Cerebellar nuclear complex (tissue), 1 donor: ENCODE measurements at places on chromosomes 4 and X.

DNA sequence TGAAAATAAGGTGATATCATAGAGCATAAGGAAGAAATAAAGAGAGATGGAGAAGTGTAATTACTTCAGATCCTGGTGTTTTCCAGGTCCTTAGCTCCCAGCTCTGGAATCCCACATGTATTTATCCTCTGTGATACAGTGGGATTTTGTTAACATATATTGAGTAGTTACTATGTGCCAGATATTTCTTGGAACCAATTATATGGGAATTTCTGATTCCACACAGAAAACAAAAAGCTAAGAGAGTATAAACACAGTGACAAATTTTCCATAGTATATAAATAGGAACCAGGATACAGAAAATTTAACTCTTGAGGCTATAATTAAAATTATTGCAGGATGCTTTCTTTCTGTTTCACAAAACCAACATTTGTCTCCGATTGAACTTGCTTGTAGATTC is 1067.5 kb downstream of the PCDH7 start:
- DNase-seq, result no peak

DNA sequence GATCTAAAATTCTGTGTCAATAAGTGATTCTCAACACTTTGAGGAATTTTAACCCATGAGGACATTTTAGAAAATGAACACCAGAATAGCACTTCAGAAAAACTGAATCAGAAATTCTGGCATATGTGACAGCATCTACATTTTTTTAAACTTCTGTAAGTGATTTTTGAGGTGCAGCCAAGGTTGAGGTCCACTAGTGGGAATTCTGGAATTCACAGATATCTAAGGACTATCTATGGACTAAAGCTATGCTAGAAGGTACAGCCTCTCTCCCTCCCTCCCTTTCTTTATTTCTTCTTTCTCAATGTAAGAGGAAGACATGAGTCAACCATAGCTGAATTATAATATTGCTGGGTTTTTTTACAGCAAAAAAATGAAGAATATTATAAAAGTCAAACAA is 508.2 kb upstream of the ATOH1 start:
- DNase-seq, result no peak

- no peak for DNase-seq
Measured at GRCh38 chr4:62030958-62031357, 830.8 kb downstream of the ADGRL3 start.

DNA sequence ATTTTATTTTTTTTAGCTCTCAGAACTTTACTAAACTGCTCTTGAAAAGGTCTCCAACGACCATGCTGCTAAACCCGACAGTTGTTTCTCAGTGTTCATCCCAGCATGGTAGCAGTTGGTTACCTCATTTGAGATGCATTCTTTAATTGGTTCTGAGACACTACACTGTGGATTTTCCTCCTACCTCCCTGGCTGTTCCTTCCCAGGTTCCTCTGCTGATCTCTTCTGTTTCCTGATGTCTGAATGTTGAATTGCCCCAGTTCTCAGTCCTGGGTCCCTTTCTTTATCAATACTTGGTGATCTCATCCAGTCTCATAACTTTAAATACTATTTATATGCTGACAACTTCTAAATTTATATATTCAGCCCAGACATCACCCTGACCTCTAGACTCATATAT is 19.1 kb upstream of the TMEM165 start:
- DNase-seq, result no peak

DNA sequence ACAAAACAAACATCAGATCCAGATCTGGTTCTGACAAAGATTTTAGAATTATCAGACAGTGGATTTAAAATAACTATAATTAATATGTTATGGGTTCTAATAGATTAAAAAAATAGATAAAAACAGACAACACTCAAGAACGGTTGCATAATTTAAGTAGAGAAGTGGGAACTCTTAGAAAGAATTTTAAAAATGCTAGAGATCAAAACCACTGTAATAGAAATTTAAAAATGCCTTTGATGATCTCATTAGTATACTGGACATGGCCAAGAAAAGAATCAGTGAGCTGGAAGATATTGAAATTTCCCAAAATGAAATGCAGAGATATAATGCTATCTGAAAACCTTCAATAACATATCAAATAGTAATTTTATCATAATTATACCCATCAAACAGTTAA is 28.3 kb upstream of the DYNLT3 start:
- DNase-seq, result no peak

GRCh38 chr4:122733787-122734120 is 1.2 kb downstream of the BBS12 start:
- DNase-seq, result no peak

DNA sequence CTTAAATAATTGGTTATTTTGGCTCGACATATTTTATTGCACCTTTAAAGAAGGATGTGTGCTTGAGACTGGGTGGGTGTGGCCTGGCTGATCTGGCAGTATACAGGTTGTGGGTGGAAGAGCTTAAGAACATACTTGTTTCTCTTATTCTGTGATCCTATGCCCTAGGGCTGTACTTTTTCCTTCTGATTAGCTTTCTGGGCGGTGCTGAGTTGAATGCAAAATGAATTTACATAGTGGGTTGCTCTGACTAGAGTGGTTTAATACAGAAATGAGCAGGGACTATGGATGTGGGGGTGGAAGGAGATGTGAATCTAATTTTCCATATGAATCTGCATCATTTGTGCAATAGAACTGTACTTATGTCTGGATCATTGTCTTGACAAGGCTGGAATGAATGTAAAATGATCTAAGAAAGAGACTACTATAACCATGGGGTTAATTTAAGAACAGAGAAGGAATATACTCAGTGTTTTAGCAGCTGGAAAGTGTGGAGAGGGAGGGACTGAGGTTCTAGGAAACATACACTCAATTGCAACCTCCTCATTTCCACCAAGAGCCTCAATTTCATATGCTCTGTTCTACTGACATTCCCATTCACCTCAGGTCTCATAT is 73.7 kb downstream of the RLIM start:
- DNase-seq, result no peak

GRCh38 chr4:168441412-168441811 is 38.9 kb downstream of the DDX60L start:
- no peak for DNase-seq

DNA sequence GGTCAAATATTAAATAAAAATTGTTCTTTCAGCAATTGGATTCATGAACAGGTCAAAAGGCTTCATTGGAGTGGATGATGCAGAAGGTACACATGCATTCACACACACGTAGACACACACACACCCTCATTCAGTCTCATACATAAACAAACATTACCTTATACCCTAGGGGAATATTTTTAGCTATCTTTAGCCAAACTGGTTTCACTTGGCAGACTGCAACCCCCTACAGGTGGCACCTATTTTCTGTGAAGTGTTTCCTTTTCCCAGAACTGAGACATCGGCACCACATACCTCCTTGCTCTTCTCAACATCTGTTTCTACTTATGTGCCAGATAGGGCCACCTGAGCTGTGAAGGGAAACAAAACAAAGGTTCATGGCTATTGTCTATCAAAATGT is 18.5 kb upstream of the KDR start:
- DNase-seq, result no peak

DNA sequence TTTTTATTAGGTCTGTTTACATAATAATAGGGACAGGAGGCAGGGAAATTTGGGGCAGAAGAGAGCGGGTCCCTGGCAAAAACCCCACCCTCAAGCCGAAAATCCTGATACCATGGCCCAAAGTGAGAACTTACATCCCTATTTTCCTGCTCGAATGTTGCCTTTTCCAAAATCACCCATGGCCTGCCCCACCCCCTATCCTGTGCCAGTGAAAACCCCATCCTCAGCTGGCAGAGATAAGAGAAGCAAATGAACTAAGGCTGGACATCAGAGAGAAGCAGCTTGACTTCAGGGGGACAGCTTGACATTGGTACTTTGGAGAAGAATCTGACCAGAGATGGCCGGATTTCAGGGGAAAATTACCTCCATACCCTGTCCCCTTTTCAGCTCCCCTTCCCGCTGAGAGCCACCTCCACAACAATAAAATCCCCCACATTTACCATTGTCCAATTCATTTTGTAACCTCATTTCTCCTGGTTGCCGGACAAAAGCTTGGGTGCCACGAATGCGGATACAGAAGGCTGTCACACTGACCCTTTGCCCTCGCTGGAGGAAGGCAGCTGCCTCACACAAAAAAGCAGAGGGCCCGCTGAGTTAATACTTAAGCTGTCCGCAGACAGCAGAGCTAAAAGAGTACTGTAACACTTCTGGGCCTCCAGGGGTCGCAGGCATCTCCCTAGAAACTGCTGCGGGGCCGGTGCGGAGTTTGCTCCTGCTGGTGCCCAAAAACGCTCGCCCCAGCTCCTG is 196.2 kb downstream of the SNCA start:
- no peak for DNase-seq

GRCh38 chrX:143363419-143363818 is 153.9 kb downstream of the SPANXN3 start:
- DNase-seq, result no peak

- no peak for DNase-seq
Measured at GRCh38 chr4:142242156-142242555, 603.9 kb downstream of the INPP4B start.

GRCh38 chr4:30617836-30618235 is 102.3 kb upstream of the PCDH7 start:
- DNase-seq, result no peak

DNA sequence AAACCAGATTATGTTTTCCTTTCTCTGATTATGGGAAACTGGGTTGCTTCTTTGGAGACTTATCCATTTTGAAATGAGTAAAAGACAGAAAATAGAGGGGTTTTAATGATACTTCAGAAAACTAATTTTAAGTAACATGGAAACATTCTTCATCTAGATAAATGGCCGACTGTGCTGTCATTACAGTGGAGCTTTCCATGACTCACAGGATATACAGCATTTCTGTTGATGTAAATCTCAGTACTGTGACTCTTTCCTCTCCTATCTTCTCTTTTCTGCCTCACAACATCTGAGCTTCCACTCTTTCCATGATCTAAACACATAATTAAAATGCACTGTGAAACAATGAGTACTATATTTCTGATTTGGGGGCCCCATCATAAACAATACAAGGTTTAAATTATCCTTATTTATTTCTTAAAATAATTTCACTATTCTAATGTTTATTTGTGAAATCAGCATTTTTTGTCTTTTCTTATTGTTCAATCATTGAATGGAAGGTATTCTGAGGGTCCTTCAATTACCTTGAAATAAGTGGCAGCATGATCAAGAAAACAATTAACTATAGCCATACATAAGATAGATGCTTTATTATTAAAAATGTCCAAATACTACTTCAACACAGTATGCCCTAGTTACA is 19.3 kb downstream of the SEC24D start:
- no peak for DNase-seq

- no peak for DNase-seq
Measured at GRCh38 chr4:72817012-72817411, 248.0 kb upstream of the ADAMTS3 start.

DNA sequence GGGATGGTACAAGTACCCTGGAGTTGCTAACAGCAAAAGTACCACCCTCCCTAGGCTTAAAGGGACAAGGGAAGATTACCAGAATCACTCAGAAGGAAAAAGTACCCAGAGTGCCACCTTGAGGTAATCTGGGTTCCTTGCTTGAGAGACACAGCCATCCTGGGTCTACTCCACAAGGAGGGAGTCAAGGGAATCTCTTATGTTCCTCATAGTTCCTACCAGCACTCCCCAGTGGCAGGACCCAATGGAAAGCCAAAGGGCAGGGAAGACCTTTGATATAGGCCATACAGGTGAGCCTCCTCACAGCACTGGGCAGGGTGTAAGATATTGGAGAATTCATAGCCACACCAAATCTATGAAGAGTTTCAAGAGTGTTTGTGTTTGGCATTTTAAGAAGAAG is 5.7 kb downstream of the IL2 start:
- DNase-seq, result no peak

DNA sequence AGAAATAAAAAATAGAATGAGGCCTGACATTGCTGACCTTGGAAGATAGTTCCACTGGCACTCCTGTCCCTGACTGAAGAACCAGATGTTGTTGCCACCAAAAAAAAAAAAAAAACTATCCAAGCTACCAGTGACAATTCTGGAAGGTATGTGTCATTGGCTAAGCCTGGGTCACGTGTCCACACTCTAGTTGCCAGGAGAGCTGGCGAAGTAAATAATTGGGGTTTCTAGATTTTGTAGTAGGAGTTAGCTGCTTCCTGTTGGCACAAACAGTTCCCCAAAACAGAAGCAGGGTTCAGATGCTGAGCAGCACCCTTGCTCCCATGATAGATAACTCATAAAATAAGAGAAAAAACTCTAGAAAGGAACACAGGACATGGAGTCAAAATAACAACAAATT is 20.5 kb downstream of the MND1 start:
- no peak for DNase-seq

GRCh38 chr4:8247047-8247930 is 22.3 kb upstream of the HTRA3 start:
- DNase-seq, result no peak

DNA sequence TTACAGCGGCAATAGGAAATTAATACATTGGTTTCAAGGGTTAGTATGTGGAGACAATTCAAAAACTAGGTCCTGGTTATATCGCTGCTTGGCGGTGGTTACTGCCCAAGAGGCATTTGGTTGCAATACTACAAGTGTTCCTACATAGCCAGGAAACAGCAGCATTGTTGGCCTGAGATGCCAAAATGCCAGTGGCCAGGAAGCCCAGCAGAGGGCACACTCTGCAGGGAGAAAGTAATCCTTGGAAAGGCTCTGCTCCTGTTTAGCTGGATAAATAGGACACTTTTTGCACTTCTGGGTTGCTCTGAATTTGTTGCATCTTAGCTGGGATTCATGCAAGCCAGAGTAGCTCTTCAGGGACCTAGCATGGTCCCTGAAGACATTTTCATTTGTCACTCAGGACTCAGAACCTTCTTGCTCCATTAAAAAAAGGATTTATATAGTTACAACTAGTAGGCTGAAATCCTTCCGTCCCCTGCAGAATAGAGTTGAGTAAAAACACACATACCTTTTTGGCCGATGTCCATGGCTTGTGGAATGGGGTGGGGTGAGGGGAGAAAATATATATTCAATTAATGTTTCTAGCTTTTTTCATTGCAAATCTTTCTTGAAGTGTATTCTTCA is 8.1 kb upstream of the GPR119 start:
- DNase-seq, result no peak

DNA sequence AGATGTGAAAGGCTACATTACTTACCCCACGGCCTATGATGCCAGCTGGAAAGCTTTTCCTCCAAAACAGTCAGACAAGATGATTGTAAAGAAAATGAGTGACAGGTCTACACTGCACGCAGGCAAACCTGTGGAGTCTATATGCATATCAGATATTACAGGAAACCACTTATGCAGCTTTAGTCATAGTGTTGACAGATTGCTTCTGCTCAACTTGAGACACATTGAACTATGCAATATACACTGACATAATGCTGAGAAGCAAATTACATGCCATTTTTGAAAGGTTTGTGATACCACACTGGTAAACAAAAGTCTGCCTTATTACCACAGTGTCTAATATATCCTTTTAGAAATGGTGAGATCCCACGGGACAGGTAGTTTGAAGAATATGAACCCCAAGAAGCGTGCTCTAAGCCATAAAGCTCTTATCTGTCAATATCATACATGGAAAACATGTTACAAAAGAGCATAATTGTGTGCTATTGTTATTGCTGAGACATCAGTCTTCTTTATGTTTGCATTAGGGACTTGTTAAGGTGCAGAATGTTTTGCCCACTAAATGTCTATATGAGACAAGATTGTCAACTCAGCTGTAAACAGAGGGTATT is 1835.8 kb upstream of the TENM3 start:
- no peak for DNase-seq

- DNase-seq, result no peak
Measured at GRCh38 chr4:186643501-186644310, 80.0 kb downstream of the FAT1 start.

GRCh38 chrX:72102760-72103159 is 29.0 kb downstream of the RTL5 start:
- DNase-seq, result no peak
